GM18507 (cell line): ENCODE measurements at places on chromosomes 1 and 21.

DNA sequence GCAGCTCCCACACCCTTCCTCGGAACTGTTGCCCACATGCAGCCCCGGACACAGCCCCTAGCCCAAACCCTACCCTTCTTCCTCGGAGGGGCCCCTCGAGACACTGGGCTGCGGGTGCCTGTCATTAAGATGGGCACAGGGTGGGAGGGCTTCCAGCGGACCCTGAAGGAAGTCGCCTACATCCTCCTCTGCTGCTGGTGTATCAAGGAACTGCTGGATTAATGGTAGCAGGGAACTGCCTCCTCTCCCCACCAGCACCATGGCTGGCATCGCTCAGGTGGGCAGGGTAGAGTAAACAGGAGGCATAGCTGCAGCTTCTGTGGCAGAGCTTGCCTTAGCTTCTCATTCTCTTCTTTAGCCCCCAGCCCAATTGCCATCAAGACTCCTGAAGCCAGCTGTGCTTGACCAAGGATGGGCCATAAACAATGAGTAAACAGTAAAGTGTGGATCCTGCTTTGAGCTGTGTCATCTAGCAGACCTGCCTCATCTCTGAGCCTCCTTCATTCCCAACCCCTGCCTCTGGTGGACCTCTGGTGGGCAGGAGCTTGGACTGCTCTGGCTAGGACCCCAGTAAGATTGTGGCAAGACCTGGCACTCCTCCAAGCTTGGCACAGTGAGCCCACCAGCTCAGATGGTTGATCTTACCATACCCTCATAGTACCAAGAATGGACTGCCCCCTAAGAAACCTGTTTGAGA is at the start of gene LENEP:
Gene LENEP, plus strand, starts transcription at position 15 of the 697 bp plus-strand sequence. Its CDS starts 22 bp downstream, at position 37.
- no peak for DNase-seq

- no peak for DNase-seq
Measured at GRCh38 chr1:68211761-68212380, 20.5 kb downstream of the WLS start.

- DNase-seq, result no peak
Measured at GRCh38 chr1:230157420-230158390, 90.7 kb downstream of the GALNT2 start.

- no peak for DNase-seq
Measured at GRCh38 chr21:16402752-16403151, 673.0 kb downstream of the USP25 start.

DNA sequence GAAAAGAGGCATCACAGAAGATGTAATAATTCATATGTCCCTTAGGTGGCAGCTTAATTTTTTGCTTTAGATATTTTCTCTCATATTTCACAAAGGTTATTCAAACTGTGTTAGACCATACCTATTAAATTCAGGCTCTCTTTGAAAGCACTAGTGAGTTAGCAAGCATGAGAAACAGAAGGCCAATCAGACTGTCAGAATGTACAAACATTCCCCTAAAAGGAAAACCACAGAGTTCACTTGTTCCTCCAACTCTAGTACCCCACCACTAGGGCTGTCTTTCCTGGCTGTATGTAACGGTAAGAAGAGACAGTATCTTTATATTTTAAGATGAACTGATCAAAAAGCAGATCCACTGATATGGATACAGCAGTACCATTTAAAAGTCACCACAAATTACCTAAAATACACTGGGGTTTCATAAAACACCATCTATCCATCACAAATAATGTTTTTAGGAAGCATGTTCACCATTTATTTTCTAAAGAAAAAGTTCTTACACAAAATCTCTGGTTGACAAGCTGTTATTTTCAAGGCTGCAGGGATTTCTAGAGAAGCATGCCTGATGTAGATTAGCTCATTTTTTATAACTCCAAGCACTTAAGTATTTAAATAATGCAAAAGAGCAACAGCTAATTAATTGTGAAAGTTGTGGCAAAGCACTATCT is 1.8 kb downstream of the ARPC5 start:
- DNase-seq, result no peak

DNA sequence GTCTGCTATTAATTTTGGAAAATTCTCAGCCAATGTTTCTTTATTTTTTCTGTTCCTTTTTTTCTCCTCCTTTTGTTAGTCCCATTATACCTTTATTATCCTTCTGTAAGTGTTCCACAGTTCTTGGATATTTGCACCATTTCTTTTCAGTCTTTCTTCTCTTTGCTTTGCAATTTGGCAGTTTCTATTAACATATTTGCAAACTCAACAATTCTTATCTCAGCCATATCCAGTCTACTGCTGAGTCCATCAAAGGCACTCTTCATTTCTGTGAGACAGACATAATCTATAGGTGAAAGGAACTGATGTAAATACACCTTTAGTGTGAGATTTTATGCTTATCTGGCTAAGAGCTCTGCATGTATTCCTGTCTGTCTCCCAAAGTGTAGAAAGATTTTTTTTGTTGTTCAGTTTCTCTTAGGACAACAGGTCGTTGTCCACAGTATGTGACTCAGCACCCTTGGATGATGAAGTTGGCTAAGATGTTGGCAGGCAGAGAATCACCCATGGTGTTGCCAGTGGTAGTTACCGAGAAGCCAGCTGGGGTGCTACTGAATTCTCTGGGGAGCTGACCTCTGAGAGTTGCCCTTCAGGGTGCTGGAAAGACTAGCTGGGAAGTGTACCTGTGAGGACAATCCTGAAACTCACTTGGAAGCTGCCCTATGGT is 38.4 kb downstream of the LEPR start:
- no peak for DNase-seq
